ENCODE measurements at places on chromosomes 6 and 20.
A peak's percentile ranks its signal among the peaks of the same experiment; 100 is the strongest.

DNA sequence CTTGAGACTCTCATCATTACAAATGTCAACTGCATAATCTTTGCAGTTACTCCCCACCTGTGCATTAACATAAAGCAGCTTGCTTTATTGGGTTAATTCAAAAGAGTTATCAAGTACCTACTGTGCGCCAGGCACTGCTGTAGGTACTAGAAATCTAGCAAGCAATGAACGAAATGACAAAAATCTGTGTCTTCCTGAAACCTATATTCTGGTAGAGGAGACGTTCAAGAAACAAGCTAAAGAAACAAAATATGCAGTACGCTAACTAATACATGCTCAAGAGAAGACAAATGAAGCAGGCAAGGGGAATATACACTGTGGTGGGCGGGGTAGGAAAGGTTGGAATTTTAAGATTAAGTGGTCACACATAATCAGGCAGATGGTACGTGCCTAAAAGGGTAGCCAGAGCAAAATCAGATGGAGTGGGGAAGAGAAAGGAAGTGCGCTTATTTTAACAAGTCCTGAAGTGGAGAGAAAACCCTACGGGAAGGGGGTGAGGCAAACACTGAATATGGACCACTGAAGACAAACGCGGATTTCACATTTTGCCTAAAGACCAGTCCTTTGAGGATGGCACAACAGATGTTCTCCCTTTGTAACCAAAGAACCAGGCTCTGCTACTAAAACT is 1.2 kb downstream of the ELOVL2 start:
- no peak for DNase-seq

GRCh38 chr6:169807699-169808607 is 56.5 kb downstream of the ERMARD start:
- DNase-seq, result no peak

DNA sequence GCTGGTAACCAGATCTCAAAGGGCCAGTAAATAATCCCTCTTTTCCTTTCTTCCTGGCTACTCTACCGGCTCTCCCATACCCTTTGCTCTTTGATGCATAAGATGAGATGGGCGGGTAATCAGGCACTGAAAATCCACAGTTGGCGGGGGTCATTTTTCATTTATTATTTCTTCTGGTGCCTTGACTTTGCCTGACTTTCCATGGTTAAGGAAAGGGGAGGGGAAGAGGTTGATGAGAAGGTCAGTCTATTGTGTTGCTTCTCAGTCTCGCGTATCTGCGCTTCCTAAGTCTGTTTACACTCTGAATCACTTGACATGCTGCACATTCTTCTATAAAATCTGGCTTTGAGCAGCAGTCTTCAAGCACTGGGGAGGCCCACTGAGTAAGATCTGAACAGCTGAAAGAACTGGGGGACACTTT is 121.1 kb upstream of the HDGFL1 start:
- no peak for DNase-seq

- DNase-seq, result no peak
Observed at GRCh38 chr6:135362124-135362523, 135.4 kb downstream of the AHI1 start.

DNA sequence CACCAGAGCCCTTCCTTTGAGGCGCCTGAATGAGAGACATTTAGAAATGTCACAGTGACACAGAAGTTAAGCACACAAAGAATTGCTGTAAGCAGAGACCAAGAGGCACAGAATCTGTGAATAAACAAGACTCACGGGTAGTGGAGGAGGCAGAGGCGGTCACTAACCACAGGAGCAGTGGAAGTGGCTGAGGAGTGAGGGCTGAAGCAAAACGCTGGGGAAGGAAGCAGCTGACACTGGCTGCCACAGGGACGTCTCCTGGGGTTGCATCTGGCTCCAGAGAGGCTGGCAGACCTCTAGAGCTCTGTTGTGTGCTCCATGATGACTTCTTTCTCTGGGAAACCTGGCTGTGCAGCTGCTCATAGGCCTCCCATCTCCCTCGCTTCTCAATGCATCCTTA is 65.0 kb upstream of the SLC2A12 start:
- DNase-seq, result no peak

GRCh38 chr20:37502654-37503053 is 18.4 kb upstream of the NNAT start:
- no peak for DNase-seq

DNA sequence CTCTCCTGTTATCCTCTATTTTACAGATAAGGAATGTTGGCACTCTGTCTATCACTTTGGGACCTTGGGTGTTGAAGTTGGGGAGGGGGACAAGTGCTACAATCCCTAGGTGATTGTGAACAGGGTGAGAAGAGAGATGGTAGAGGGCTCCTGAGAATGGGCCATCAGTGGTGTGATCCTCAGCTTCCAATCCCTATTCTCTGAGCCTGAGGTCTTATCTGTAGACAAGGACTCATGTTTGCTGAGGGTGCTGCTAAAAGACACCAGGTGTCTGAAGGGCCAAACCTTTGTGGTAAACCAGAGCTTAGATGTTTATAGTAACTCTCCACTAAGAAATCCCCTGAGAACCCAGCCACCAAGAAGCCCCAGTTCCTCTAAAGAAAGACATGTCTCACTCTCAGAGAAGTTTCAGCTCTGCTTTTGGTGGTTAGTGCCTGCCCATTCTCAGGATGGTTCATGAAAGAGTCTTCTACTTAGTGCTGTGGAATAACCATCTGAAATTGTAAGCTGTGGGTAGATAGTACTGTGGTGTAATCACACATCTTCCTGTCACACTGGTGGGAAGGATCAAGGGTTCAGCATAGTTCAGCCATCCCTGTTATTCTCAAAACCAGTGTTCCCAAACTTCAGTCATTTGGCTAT is 58.2 kb upstream of the IL20RA start:
- DNase-seq, result no peak

DNA sequence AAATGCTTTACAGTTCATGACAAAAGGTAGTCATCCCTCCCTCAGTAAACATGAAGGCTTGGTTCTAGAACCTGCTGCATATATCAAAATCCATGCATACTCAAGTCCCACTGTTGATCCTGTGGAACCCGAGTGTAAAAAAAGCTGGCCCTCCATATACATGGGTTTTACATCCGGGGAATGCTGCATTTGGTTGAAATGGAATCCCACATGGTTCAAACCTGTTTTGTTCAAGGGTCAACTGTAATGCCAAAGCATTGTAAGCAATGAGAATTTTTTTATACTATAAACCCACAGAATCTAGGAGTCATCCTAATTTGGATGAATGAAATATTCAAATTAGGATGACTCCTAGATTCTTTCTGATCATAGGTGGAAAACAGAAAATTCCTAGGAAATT is 5.9 kb upstream of the HDAC2 start:
- no peak for DNase-seq

GRCh38 chr6:119348096-119348747 is 1.3 kb downstream of the MAN1A1 start:
- peak; percentile 34 for DNase-seq

DNA sequence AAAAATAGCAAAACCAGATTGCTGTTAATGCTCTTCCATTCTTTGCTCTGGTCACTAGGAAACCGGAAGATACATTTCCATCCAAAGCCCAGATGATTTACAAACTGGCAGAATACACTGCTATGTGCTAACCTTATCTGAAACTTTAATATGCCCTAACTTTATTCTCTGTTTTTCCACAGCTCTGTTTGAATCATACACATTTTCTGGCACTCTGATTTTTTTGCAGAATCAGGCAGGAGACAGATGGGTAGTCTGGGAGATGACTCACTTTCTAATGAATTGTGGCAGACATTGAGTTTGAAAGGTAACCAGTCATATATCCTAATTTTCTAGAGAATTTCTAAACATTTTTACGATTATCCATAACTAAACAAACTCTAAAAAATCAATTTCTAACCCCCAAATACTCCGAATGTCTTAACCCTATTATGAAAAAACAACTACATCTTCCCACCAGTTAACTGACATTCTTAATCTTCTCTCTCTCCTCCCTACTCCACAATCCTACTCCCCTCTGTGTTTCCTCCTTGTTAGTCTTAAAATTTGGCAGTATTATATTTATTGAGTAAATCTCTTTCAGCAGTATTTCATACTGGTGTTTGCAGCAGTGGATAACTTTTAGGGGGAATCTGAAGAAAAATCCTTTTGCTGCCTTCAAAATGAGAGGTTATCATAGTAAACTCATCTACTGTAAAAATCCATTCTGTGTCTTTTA is 63.5 kb downstream of the MAN1A1 start:
- no peak for DNase-seq

DNA sequence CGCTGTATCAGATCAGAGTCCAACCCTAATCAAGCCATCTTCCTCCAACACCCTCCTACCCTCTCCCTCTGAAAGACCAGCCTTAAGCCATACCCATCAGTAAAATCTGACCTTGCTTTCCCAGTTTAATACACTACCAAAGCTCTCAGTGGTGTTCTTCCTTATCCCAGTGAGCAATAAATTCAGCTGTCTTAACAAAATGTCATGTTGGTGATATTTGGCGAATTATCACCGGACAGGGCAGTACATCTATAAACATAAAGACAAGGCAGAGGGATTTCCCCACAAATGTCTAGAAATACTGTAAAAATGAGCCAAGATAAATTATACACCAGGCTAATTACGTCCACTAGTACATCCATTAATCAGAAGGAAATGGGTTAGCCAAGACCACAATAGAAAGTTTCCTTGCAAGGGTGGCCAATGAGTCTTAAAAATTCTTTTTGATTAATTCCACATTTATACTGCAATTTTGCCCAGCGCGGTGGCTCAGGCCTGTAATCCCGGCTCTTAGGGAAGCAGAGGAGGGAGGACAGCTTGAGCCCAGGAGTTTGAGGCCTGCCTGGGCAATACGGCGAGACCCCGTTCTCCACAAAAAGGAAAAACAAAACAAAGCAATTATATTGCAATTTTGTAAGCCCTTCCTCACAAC is 905 bp downstream of the RARS2 start:
- DNase-seq, result no peak

All from activated T-helper 2 cell treated with anti-CD3 and anti-CD28 coated beads, Interferon-gamma antibody, Interleukin-2, Interleukin-4, amounts not matched to agents 10 μg/mL and 5 μg/mL and 100 μg/mL, durations not matched to agents 14 hours and 24 hours and 36 hours (primary cell).